NCI-H2081 (cell line): ENCODE measurements at places on chromosomes 12 and 14.

- no peak for DNase-seq
Measured at GRCh38 chr12:127107744-127108143, 1159.2 kb upstream of the TMEM132C start.

DNA sequence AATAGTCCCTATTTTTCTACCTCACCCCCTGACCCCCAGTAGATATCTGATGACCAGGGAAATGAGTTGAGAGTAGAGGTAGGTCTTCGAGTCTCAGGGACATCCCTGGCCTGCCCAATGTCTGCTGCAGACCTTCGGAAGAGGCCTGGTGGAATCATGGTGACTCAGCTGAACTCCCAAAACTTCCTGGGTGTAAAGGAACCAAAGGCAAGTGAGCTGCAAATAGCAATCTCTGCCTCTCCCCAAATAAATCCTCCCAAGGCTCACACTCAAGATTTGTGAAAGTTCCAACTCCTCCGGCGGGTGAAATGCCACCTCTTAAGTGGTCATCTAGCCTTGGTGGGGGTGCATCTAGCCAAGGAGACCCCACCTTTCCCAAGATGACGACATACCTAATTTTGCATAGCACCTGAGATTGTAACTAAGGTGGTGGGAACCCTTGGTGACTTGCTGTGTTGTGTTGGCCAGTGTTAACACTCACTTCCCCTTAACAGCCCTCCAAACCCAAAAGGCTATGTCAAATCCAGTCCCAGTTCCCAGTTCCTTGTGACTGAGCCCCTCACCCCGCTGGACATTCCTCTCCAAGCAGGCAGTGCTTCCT lies 6.3 kb downstream of the ZFP36L1 start:
- no peak for DNase-seq

- DNase-seq, result peak; percentile 87
Measured at GRCh38 chr14:61608245-61609165, 86.8 kb upstream of the HIF1A start.

- DNase-seq, result peak; percentile 72
Measured at GRCh38 chr12:51341251-51342007, 5.0 kb downstream of the CELA1 start.

- no peak for DNase-seq
Measured at GRCh38 chr14:79475887-79476532, 735.3 kb downstream of the DIO2 start.

DNA sequence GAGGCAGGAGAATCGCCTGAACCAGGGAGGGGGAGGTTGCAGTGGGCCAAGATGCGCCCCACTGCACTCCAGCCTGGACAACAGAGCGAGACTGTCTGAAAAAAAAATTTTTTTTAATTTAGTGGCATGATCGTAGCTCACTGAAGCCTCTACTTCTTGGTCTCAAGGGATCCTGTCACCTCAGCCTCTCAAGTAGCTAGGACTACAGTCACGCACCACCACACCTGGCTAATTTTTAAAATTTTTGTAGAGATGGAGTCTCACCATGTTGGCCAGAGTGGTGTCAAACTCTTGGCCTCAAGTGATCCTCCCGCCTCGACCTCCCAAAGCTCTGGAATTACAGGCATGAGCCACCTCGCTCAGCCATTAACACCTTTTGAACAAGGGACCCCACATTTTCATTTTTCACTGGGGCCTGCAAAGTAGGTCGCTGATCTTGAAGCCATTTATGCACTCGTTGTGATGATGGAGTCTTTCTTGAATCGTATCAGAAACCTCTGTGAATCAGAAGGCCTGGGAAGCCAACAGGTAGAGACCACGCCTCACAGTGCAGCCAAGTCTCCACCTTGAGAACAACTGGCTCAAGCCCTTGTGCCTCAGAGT lies 5.9 kb downstream of the HCAR1 start:
- no peak for DNase-seq

GRCh38 chr12:18868717-18869116 lies 130.8 kb downstream of the CAPZA3 start:
- no peak for DNase-seq

DNA sequence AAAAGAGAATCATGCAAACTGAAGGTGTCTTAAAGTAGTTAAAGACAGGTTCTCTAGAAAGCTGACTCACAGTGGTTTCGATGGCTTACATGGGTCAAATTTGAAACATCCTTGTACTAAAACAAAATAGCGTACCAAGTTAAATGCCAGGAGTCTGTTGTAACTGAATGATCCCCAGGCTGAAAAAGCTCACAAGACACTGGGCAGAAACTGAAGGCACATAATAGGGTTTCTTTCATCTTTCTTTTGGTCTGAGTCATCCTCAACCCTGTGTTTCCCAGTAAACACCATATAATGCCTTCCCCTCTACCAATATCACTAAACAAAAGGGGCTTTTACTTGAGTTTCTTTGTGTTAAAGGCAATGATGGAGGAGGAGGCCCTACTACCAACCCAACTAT lies 12.8 kb downstream of the ZFYVE1 start:
- no peak for DNase-seq

GRCh38 chr12:109663795-109664194 lies 49.8 kb upstream of the FAM222A start:
- no peak for DNase-seq

GRCh38 chr12:49552014-49552413 lies 13.2 kb downstream of the KCNH3 start:
- DNase-seq, result no peak

DNA sequence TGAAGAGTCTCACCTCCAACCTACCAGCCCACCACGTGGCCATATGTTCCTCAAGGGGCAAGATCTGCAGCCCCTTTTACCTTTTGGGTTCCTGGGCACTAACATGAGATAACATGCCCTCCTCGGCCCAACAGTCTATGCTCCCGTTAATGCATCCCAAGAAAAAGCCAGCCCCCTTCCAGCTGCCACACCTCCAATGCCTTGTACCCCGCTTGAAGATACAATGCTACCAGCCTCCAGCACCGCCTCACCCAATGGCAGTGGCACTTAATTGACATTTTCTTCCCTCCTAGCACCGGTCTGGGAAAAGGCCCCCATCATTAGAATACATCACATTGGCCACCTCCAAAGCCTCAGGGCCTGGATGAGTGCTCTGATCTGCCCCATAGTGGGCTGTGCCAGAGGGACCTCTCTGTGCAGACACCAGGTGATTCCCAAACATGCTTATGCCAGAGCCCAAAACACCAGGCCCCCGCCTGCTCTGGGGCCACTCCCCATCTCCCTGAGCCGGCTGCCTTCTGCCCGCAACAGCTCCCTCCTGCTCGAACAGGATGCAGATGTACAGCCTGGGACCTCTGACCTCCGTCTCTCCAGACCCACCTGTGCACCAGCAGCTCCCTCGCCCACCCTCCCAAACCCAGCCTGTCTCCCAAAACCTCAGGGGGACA lies 118.3 kb downstream of the NCOR2 start:
- DNase-seq, result no peak

- DNase-seq, result no peak
Measured at GRCh38 chr12:105212438-105212837, 23.5 kb downstream of the APPL2 start.

GRCh38 chr12:98516111-98516873 lies 902 bp downstream of the TMPO start:
- peak; percentile 88 for DNase-seq

GRCh38 chr12:42056130-42056529 lies 88.5 kb downstream of the GXYLT1 start:
- DNase-seq, result no peak

DNA sequence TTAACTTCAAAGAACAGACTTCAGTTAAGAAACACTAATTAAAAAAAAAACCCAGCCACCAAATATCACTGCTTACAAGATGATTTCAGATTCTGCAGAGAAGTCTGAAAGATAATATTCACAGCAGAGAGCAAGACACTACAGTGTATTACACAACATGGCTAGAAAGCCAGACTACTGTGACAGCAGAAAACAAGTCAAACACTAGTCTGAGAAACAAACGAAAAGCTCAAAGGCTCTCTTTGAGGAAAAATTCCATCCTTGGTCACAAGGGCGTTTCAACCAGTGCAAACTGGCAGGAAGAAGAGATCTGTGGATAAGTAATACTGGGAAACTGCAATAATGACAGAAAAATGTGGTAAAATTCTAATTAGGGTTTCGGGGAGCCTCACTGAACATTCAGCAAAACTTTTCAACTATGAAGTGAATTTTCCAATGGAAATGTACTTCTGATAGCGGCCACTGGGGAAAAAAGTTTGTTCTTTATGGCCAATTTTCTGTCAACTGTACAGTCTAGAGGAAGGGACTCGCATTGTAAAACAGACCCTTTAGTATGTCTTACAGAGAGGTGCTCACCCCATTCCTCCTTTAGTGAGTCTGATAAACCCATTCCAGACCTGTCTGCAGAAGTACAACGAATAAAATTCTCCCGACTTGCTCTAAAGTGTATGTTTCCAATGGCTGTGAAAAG lies 50.4 kb downstream of the ACADS start:
- no peak for DNase-seq

GRCh38 chr12:26572137-26572536 lies 260.9 kb downstream of the ITPR2 start:
- DNase-seq, result no peak

- DNase-seq, result no peak
Measured at GRCh38 chr14:60658211-60658690, 9.0 kb upstream of the SIX1 start.

- no peak for DNase-seq
Measured at GRCh38 chr12:118737985-118738540, 243.3 kb upstream of the SRRM4 start.

GRCh38 chr14:24409192-24409591 lies 10.4 kb downstream of the NYNRIN start:
- no peak for DNase-seq

- peak; percentile 19 for DNase-seq
Measured at GRCh38 chr12:64806593-64807460, 17.6 kb upstream of the TBC1D30 start.

- no peak for DNase-seq
Measured at GRCh38 chr12:93007544-93007943, 78.4 kb upstream of the EEA1 start.

DNA sequence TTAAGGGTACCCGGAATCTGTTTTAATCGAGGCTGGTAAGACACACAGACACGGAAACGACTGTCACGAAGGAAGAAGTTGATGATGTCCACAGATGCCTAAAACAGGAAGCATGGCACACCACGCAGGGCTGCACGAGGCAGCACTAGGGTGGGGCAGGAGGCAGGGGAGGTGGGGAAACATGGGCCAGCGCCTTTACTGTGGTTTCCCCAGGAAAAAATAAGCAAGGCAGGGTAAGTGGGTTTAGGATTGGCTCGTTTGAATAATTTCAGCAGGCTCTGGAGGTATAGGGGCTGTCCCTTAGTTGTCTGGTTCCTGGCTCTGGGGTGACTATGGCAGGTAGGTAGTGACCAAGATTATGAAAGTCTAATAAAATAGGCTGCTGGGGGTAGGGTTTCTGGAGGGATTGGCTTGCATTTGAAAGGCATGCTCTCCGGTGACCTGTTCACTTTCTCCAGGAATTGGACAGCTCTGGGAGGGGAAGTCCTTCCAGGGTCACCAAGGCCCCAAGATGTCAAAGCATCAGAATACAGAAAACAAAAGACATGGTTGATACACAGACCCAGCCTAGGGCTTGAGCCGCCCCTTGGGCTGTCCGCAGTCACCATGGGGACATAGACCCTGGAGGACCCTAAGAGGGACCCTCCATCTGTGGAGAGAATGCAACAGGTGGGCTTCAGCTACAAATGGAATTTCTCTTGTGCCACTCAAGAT lies 35.3 kb downstream of the MAP1LC3B2 start:
- DNase-seq, result no peak

DNA sequence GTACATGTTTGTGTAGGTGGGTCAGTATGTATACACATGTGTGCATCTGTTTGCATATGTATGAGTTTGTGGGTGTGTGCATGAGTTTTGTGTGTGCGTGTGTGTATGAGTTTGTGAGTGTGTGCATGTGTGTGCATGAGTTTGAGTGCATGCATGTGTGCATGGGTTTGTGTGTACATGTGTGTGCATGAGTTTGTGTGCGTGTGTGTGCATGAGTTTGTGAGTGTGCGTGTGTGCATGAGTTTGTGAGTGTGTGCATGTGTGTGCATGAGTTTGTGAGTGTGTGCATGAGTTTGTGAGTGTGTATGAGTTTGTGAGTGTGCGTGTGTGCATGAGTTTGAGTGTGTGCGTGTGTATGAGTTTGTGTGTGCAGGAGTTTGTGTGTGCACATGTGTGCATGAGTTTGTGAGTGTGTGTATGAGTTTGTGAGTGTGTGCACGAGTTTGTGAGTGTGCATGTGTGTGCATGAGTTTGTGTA lies 61.5 kb downstream of the FZD10 start:
- DNase-seq, result no peak
